NCI-H82 (cell line): ENCODE measurements at places on chromosomes 1 and 21.

DNA sequence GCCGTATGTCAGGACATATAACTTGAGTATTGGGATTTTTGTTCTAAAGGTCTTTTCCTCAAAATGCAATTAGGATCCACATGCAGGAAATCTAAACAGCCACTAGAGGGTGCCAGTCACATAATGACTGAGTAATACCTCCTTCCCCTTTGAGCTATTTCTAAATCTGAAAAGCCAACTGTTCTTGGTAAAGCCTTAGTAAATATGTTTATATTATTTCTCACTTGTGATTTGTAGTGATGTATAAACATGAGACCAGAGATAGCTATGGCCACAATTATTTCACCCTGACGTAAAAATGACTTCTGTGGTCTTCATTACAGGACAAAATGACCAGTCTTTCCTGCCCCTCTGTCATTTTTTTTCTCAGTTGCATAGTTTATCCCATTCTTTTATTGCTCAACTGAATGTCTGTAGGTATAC, 41.0 kb upstream of the DR1 start:
- peak; percentile 85 for DNase-seq

DNA sequence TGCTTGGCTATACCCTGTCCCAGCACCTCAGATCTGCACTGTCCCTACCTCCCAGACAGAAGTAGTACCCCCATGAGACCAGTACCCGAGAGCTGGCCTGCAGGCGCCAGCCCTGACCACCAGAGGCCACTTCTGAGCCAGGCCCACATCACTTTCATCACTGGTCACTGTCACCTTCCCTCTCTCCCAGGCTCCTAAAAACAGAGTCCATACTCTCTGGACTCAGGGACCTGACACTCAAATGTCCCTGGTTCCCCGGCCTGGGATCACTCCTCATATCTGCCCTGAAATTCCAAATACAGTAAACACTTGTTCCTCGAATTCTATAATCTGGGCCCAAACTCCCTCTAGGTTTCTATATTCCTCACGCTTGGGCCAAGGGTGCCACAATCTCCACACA, 18.7 kb downstream of the TMEM53 start:
- peak; percentile 64 for DNase-seq

- peak; percentile 84 for DNase-seq
Observed at GRCh38 chr1:59947047-59947938, 20.7 kb upstream of the CYP2J2 start.

DNA sequence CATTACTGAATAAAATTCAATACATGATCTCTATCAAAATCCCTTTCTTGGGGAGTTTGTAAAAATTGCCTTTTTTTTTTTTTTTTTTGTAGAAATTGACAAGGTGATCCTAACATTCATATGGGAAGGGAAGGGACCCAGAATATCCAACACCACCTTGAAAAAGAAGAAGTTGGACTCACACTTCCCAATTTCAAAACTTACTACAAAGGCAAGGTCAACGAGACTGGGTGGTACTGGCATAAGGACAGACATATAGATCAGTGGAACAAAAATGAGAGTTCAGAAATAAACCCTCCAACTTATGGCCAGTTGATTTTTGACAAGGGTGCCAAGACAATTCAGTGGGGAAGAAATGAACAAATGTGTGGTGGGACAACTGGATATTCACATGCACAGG, 31.4 kb upstream of the CLSTN1 start:
- no peak for DNase-seq

DNA sequence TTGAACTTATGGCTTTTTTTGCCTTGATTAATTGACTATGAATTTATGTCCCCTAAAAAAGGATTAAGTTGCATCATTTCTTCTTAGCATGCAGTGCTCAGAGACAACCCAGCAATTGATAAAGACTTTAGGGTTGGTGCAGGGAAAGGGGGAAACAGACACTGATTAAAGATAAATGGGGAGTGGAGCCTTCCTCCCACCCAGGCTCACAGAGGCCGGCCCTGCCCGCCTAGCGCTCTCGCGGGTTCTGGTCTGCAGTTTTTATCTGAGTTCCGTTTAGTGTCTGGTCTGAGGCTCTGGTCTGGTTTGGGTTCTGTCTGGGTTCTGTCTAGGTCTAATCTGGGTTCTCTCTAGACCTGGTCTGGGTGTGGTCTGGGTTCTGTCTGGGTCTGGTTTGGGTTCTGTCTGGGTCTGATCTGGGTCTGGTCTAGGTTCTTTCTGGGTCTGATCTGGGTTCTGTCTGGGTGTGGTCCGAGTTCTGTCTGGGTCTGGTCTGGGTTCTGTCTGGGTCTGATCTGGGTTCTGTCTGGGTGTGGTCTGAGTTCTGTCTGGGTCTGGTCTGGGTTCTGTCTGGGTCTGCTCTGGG, 48.1 kb downstream of the ABCG1 start:
- no peak for DNase-seq

DNA sequence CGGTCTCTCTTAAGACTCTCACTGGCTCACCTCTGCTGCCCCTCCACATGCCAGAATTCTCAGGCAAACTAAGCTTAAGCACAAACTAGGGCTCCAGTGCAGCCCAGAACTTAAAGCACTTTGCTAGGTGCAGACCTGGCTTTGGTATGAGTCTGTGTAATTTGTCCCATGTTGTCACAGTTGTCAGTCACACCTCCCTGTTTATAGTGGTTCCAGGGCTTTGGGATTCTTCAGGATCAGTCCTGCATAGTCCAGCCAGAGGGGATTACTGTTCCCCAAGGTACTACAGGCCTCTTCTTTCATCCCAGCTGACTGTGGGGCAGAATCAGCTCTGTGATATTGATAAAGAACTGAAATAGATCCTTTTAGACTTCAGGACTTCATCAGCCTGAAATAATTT, 105.0 kb upstream of the UBE2U start:
- peak; percentile 19 for DNase-seq

DNA sequence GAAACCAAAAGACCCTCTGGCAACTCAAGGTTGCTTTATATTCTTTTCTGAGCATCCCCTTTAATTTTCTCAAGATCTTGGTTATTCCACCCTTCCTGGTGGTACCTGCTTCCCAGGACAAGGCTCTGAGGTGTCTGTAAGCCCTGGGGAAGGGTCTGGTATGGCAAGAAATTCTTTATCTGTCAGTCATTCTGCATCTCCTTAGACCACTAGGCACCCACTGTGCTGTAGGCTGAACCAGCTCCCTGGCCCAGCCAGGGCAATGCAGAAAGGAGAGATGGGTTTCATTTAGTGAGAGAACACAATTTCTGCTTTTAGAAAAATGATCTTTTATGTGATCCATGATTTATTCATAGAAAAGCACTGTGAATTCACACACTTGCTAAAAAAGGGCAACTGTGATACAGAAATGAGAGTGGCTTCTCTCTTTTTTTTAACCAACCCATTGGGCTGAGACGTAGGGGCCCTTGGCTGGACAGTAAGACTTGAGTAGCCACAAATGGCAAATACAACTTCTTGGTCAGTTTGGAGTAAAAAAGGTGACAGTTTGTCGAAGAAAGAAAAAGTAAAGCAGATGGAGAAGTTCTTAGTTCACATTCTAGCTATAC, 4.1 kb downstream of the UROD start:
- no peak for DNase-seq

DNA sequence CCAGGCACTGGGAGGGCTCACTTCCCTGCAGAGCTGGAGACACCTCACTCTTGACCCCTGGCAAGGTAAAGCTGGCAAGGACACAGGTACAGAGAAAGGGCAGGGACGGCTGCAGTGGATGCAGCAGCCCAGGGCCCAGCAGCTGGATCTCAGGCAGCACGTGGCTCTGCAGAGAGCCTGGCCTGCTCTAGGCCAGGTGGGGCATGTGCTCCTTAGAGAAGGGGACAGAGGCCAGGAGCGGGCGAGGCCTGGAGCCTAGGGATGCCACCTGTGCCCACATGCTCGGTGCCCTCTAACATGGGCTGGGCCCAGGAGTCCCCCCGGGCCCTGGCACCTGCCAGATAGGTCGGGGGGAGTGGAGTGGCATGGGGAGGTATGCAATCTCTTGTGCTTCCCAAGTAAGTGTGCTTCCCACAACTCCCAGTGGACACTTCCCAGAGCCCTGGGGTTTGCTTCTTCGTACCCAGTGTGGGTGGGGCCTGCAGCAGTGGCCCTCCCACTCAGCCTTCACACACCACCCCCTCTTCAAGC, 30.0 kb downstream of the WNT3A start:
- DNase-seq: no peak

DNA sequence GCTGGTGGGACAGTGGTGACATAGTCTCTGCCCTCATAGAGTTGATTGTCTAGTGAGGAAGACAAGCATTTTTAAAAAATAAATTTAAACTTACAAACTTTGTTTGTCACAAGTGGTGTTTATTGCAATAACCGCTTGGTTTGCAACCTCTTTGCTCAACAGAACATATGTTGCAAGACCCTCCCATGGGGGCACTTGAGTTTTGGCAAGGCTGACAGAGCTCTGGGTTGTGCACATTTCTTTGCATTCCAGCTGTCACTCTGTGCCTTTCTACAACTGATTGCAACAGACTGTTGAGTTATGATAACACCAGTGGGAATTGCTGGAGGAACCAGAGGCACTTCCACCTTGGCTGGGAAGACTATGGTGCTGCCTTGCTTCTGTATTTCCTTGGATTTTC, 58.4 kb downstream of the LAMC2 start:
- no peak for DNase-seq

DNA sequence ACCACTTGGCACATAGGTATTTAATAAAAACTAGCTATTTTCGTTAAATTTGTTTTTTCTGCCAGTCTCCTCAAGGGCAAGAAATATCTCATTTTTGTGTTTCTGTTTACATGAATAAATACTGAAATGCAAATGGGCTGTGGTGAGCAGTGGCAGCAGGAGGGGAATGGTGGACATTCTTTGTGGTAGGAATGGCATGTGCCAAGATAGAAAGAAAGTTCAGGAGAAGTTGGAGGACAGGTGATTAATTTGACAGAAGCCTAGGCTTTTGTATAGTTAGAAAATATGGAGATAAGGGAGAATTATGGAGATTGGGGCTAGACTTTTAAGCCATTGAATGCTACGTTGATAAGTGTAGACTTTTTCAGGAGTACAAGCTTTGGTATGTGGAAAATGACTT, 8.6 kb downstream of the RAP1A start:
- DNase-seq: no peak

- DNase-seq: no peak
Observed at GRCh38 chr1:38297842-38298241, 251.2 kb upstream of the POU3F1 start.

GRCh38 chr1:15915991-15916390, 59.9 kb downstream of the ZBTB17 start:
- no peak for DNase-seq

GRCh38 chr1:54708385-54708784, 7.3 kb upstream of the TTC4 start:
- DNase-seq: no peak
